ENCODE measurements at places on chromosomes 7 and 10. TPM values are rescaled to one million over a fixed set of nuclear protein-coding genes. Genes with fewer than 3 reads are reported as not detected.

GRCh38 chr7:137546671-137547070, 203.1 kb upstream of the PTN start:
- no peak for DNase-seq

- no peak for DNase-seq
These were observed 29.8 kb downstream of the COL28A1 start for GRCh38 chr7:7505915-7506314.

- no peak for DNase-seq
These were observed 182.2 kb downstream of the SPAG6 start for GRCh38 chr10:22527520-22527919.

DNA sequence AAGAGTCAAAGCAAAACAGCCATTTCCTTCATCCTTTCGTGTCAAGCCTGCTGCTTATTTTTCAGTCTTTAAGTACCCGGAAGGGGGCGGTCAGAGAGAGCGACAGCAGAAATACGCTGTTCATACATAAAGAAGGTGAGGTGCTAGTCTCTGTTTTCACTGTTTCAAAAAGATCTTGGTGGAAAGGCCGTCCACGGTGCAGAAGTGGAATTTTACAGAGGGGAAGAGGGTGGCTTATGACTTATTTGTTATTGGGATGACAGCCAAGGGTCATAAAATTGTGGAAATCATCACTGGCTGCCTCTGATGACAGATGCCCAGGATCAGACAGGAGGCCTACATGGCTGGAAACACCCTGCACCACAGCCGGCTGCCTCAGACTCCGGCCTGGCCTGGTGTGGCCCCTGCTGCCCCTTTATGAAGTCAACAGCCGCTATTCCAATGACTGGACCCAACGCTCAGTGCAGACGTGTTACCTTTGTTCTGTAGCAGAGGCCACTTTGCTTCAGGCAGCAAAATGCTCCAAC, 57.0 kb downstream of the HIPK2 start:
- DNase-seq, result no peak

DNA sequence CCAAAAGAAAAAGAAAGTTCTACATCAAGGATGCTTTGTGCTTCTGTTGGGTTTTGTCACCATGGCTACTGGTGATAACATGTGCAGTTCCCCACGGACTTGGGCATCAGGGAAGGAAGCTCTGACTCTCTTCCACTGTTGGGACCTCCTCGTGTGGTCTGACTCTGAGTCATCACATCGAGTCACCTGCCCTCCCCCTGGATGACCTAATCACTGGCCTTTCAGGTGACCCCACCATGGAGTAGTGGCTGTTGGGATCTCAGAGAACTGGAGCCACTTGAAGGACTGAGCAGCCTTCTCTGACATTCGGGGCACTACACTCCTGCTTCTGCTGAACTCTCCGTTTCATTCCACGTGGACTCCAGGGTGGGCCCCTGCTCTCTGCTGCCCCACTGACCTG, 60.8 kb upstream of the DOCK1 start:
- DNase-seq, result no peak

- DNase-seq, result no peak
These were observed 101.7 kb downstream of the AUTS2 start for GRCh38 chr7:69699931-69700330.

GRCh38 chr10:83585686-83586085, 553.6 kb upstream of the GHITM start:
- no peak for DNase-seq

HMX3 gene
- 0.21 TPM for total RNA-seq

RBAK gene
- 7.1 TPM for total RNA-seq

GPR15LG gene
- total RNA-seq, result not detected

Data from left cardiac atrium (tissue), 4 donors.